ENCODE measurements at places on chromosomes 1 and 21. TPM values are rescaled to one million over a fixed set of nuclear protein-coding genes. Genes with fewer than 3 reads are reported as not detected.

POGZ gene
- total RNA-seq = 12.8 TPM

FAM72D gene
- 3.2 TPM for total RNA-seq

IRF6 gene
- 0.59 TPM for total RNA-seq

TCHH gene
- total RNA-seq = not detected

PLPPR4 gene
- total RNA-seq = under 0.01 TPM

LCE1D gene
- not detected for total RNA-seq

SPATA1 gene
- not detected for total RNA-seq

VWA5B1 gene
- not detected for total RNA-seq

NTRK1 gene
- total RNA-seq = not detected

GJA8 gene
- total RNA-seq = not detected

PSRC1 gene
- total RNA-seq = 50.4 TPM

AMIGO1 gene
- 0.89 TPM for total RNA-seq

HSPA13 gene
- total RNA-seq = 37.2 TPM

TRPM2 gene
- not detected for total RNA-seq

CCDC185 gene
- total RNA-seq = not detected

LHX8 gene
- not detected for total RNA-seq

DTL gene
- 23.8 TPM for total RNA-seq

NCAM2 gene
- 1.0 TPM for total RNA-seq

KIF26B gene
- 0.59 TPM for total RNA-seq

SYTL1 gene
- total RNA-seq = 0.89 TPM

HPCAL4 gene
- not detected for total RNA-seq

GSTM5 gene
- total RNA-seq = 6.4 TPM

CD101 gene
- total RNA-seq = not detected

BOLA1 gene
- 23.5 TPM for total RNA-seq

BCL2L15 gene
- not detected for total RNA-seq

PROK1 gene
- total RNA-seq = not detected

WLS gene
- total RNA-seq = 38.9 TPM

KLHDC8A gene
- total RNA-seq = not detected

ARTN gene
- 0.17 TPM for total RNA-seq

RPF1 gene
- total RNA-seq = 45.0 TPM
